IPS DF 6.9 (cell line): ENCODE measurements at places on chromosomes 7 and 10.

- DNase-seq: no peak
These were observed 19.1 kb upstream of the MTPAP start for GRCh38 chr10:30368065-30368718.

- DNase-seq: peak; percentile 29
These were observed 89.2 kb downstream of the ADCY1 start for GRCh38 chr7:45663167-45663921.

- no peak for DNase-seq
These were observed 644 bp upstream of the ABI1 start for GRCh38 chr10:26861205-26861998.

DNA sequence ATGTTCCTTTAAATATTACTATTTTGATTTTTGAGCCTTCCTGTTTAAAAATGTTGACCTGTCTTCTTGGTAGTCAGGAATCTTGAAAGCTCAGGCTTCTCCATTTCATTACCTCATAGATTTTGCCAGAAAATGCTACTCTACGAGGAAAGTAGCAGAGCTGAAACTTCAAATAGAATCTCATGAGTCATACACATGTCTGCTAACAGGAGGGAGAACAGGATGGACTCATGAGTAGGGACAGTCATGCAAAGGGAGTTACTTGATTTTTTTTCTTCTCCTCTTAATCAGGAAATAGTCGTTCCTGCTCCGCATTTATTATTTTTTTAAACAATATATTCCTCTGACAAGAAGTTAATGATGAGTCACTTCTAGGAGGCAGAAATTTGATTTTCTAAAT is 37.0 kb upstream of the MINDY3 start:
- DNase-seq: no peak

DNA sequence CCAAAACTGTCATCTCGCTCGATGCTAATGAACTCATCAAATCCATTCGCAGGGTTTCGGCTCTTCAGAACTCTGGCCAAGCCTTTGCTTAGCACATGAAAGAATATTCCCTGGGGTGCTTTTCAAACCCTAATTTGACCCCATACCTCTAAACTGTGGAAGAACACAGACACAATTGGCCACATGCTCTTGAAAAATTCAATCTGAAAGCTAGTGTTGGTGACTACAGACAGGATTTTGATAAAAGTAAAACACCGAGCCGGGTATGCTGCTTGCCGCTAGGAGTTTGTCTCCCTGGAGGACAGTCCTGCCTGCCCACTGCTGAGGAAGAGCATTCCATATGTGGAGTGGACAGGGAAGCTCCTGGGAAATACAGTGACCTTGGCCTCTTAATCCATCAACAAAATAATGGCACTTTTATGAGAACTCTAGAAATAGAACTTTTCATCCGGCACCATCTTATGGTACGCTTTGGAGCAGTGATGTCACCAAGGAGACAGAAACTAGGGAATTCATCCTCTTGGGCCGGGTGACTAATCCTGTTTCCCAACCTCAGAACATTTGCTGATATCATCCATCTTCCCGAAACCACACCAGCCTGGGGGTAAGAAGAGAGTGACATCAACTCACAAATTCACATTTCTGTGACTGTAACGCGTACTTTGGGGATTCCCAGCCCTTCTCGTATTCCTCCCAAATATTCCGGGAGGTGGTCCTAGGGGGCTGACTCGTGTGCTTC is 34.2 kb downstream of the MTURN start:
- DNase-seq: peak; percentile 41

GRCh38 chr10:28946479-28946878 is 269.2 kb downstream of the BAMBI start:
- no peak for DNase-seq

- DNase-seq: no peak
These were observed 3.7 kb downstream of the DDX56 start for GRCh38 chr7:44569959-44570358.

DNA sequence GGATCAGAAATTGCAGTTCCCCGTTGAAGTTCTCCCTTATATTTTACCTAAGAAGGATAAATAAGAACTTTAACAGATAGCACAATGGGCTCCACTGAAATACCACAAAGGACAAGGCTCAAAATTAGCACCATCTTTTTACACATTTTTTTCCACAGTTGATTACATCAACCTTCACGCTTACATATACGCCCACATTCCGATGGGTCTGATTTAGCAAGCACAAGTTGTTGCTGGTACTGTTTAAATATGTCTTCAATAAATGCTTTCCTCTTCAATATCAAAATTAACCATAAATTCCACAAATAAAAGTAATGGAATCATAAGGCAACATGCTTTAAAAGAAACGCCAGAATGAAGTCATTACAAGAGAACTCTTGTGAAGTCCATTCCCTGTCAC is 79.5 kb downstream of the NEBL start:
- no peak for DNase-seq

DNA sequence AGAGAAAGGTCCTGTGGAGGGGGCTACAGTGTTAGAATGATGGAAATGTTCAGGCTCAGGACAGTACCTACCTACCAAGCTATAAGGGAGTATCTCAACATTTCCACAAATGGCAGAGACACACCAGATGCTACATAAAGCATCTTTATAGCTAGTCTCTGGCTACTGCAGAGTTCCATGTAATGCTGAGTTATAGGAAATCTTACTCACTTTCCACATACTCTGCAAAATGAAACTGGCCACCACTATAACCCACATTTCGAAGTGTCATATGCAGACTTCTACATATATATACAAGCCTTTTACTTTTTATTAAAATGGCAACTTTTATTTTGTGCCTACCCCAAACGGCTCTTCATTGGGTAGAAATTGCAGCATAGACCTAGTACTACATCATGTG is 85.5 kb downstream of the FAS start:
- no peak for DNase-seq

DNA sequence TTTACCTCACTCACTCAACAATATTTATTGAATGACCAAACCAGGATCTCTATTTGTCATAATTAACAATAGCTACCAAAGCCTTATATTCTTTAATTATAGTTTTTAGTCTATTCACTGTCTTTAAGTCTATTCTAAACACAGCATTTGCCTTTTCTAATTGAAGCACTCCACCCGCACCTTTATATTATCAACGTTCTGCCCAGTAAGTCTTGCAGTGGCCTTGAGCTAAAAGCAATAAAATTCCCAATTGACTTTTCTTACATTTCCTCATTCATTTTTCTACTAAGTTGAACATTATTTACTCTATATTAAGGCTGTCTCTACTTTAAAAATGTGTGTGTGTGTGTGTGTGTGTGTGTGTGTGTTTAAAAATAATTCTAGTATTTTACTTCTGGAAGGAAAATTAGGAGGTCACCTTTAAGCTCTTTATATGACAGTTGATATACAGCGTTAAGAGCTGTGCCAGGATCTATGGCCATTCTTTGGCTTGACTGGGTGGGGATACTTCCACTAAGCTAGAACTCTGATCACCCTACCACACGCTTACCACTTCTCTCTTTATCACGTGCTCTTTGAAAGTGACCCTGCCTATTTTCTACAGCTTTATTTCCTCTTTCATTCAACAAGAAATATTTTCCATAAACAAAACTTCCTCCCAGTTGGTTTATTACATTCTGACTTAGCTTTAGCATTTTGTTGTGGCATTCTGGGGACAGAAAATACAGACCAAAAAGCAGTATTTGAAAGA is 8.8 kb downstream of the PAPSS2 start:
- DNase-seq: no peak

DNA sequence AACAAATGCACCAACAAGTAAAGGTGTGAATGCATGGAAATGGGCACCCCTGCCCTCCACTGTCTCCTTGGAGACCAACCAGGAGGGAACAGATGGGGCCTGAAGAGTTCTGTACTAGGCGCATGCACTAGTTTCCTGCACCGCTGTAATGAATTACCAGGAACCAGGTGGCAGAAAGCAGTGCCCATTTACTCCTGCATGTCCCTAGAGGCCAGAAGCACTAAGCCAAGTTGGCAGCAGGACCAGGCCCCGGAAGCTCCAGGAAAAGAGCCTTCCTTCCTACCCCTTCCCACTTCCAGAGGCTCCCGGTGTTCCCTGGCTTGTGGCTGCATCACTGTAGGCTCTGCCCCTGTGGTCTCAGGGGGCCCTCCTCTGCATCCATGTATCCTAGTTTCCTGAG is 237.5 kb upstream of the PPP2R2D start:
- DNase-seq: no peak

- DNase-seq: no peak
These were observed 21.5 kb downstream of the ADARB2 start for GRCh38 chr10:1715821-1716220.

DNA sequence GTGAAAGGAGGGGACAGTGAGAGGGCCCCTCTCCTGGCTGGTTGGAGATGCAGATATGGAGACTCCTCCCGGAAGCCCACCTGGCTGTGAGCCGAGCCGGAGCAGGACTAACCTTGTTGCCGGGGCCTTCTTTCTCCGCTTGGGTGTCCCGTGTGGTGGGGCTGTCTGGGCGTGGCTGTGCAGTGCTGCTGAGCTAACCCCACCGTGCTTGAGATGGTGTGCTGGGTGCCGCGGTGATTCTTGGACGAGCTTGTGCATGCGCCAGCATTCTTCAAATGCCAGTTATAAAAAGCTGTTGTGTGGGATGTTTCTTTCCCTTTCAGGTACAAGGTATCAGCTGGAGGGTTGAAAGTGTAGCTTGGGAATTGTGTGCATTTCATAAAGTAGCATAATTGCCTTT is 48.8 kb downstream of the DAGLB start:
- no peak for DNase-seq

- no peak for DNase-seq
These were observed 142.7 kb downstream of the ADARB2 start for GRCh38 chr10:1594372-1595241.

DNA sequence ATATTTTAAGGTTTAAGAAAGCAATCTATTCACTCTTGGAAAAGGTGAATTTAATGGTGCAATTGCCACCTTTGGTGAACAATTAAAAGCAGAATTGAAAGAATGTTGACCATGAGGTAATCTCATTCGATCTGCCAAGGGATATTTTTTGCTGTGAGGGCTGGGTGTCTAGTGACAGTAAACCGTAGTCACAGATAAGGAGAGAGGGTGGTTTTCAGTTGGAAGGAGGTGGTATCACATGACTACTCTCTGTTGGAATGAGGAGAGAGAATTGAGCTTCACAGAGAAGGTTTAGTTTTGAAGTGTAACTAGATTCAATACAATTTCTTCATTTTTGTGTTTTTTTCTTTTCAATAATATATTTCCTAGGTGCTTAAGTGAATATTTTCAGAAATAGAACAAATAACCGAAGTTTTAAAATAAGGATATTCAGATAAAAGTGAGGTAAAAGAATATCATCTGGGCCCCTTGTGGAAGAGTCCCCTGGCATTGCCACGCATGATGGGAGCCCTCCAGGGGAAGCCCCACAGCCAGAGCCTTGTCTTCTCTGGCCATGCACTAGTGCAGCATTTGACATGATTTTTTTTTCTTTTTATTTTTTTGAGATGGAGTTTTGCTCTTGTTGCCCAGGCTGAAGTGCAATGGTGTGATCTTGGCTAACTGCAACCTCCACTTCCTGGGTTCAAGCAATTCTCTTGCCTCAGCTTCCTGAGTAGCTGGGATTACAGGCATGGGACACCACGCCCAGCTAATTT is 73.4 kb downstream of the GPR141 start:
- no peak for DNase-seq

DNA sequence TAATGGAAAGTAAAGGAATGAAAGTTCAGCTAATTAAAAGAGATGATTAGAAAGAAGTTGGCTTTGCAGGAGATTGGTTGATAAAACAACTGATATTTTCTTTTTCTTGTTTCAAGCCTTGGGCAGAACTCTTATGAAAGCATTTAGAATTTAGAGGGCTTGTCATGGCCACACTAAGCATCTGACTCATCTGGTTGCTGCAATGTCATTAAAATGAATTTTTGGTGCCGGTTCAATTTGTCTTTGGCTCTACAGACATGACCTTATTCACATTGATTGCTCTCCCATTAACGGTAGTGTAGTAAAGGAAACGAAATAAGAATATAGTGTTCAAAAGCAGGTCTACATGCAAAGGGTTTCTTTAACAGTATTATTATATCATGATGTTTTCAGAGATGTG is 1012.4 kb upstream of the C7orf33 start:
- no peak for DNase-seq

DNA sequence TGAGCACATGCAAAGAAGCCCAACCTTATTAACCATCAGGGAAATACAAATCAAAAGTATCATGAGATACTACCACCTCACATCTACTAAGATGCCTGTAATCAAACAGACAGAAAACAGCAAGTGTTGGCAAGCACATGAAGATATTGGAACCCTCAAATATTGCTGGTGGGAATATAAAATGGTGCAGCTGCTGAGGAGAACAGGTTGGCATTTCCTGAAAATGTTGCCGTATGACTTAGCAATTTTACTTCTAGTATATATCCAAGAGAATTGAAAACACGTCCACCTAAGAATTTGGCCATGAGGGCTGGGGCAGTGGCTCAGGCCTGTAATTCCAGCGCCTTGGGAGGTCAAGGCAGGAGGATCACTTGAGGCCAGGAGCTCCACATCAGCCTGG is 39.4 kb upstream of the TNRC18 start:
- no peak for DNase-seq

GRCh38 chr10:95741807-95742467 is 14.0 kb upstream of the ENTPD1 start:
- DNase-seq: no peak

DNA sequence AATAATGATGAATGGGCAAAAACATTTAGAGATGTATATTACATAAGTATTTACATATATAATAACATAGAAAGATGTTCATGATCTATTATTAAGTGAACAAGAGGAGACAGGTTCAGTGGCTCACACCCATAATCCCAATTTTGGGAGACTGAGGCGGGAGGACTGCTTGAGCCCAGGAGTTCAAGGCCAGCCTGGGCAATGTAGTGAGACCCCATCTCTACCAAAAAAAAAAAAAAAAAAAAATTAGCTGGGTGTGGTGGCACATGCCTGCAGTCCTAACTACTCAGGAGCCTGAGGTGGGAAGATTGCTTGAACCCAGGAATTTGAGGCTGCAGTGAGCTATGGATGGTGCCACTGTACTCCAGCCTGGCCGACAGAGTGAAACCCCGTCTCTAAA is 12.4 kb downstream of the ARL3 start:
- no peak for DNase-seq

DNA sequence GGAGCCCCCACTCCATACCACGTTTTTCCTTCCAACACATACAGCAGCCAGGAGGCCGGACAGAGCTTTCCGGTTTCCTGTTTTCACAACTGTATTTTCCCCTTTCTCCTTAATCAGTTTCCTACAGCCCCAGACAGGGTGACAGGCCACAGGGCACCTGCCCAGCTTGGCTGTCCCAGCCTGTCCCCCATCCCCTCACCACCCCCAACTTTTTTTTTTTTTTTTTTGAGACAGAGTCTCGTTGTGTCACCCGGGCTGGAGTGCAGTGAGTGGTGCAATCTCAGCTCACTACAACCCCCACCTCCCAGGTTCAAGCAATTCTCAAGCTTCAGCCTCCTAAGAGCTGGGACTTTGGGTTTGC is 10.3 kb upstream of the HSPB1 start:
- no peak for DNase-seq

- no peak for DNase-seq
These were observed 38.0 kb upstream of the PCBD1 start for GRCh38 chr10:70926226-70927000.

- no peak for DNase-seq
These were observed 6.8 kb upstream of the MSRB2 start for GRCh38 chr10:23088609-23089008.
